ENCODE measurements at places on chromosomes 2 and 18.

- no peak for DNase-seq
Measured at GRCh38 chr2:197993830-197994229, 189.4 kb downstream of the PLCL1 start.

GRCh38 chr18:55402731-55403405, 185.1 kb downstream of the TCF4 start:
- DNase-seq = no peak

- DNase-seq = no peak
Measured at GRCh38 chr2:26735883-26736588, 28.0 kb upstream of the SLC35F6 start.

GRCh38 chr2:201235860-201236811, 24.2 kb upstream of the CASP8 start:
- DNase-seq = peak; percentile 59

DNA sequence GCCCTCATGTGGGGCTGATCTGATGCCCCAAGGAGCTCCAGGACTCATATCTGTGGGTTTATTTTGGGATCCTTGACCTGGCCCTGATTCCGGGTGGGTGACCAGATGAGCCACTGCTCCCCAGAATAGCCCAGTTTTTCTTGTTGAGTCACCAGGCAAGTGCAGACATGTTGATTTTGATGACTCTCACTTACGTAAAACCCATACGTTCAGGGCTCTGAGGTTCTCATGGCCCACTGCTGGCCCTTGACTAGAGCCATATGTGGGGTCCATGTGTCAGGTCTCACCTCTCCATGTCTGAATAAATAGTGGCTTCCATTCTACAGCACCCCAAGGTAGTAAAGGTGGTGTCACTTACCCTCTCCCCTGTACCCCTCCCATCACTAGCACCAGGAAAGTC, 41.9 kb downstream of the CDC42EP3 start:
- DNase-seq = no peak

GRCh38 chr18:12258719-12259705, 4.9 kb downstream of the CIDEA start:
- DNase-seq = no peak

GRCh38 chr2:151042964-151043363, 218.7 kb downstream of the RBM43 start:
- no peak for DNase-seq

DNA sequence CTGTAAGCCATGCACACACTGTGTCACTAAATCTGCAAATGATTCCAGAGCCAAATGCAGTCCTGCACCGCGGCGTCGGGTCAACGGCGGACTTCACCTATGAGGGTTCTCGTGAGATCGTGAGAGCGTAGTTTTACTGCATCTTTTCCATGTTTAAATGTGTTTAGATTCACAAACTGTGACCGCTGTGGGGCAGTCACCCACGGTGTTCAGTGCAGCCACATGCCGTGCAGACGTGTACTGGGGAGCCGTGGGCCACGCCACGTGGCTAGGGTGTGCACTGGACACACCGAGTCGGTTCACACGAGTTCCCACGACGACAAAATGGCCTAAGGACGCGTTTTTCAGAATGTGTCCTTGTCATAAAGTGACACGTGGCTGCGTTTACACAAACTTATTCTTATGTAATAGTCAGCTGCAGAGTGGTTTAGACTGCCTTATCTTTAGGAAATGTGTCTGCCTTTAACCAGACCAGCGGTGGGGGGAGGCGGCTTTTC, 34.1 kb downstream of the NFATC1 start:
- DNase-seq = peak; percentile 40

- peak; percentile 72 for DNase-seq
Measured at GRCh38 chr2:222751238-222751637, 79.8 kb downstream of the MOGAT1 start.

- no peak for DNase-seq
Measured at GRCh38 chr2:43636621-43637020, 439 bp upstream of the PLEKHH2 start.

DNA sequence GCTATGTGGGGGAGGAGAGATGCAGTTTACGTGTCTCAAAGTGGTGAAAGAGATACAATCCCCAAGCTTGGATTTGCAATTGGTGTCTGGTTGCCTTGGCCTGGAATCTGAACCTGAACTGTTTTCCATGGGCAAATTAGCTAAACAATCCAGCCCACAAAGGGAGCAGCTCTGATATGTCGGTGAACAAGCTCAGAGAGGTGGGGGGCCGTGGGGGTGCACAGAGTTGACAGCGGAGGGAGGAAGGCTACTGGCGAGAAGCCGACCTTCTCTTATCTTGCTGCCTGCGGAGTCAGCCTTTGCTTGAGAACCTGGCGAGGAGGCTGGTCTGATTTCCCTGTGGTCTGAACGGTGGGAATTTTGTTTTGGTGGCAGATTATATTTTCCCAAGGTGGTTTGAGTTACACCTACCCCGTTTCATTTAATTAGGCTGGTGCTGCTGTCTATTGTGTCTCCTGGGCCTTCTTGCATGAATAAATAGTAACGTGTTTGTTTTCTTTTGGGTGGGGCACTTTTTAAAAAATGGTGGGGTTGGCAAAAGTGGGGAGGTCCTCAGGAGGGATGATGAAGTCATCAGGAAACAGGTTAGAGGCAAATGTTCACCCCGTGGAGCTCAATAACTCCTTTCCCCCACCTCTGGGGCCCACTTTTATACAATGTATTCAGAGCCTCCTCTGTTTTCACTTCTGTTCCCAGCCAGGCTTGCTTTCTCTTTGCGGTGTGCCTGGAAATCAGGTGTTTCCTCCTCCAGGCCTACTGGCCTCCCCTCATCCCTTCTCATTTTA, 80.9 kb upstream of the IGFBP5 start:
- DNase-seq = no peak

DNA sequence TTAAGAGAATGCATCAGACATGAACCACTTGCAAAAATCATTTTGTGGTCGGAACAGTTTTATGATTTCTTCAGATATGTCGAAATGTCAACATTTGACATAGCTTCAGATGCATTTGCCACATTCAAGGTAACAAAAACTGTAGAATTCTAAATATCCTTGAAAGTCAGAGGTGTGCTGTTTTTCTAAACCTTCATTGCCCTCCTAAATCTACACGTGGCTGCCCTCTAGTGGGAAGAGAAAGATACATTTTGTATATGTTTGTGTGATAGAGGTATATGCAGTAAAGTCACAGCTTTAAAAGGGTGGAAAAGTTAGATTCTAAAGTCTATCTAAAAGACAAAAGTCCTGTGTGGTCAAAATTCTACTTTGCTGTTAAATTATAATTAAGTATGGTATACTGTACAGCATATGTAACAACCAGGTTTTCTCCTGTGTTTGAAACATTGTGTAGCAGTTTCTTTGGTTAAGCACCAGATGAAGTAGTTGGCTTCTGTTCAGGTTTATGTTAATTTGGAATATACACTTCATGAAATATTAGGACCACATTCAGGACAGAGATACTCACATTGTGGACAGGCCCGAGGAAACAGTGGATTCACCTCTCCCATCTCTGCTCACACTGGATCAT, 65.9 kb upstream of the ITM2C start:
- peak; percentile 69 for DNase-seq

GRCh38 chr2:219352448-219353023, 20.0 kb upstream of the RESP18 start:
- peak; percentile 96 for DNase-seq

GRCh38 chr18:58416704-58417683, 211.9 kb downstream of the ALPK2 start:
- DNase-seq = no peak

DNA sequence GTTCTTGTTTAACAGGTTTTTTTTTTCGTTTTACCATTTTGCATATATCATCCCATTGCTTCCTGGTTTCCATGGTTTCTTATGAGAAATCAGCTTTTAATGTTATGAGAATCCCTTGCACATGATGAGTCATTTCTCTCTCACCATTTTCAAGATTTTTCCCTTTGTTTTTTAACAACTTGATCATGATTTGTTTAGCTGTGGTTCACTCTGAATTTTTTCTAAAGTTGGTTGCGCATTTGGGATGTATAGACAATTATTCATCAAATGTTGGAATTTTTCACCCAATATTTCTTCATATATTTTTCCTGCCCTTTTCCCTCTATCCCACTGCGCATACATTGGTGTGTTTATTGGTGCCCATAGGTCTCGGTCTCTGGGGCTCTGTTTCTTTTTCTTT, 42.4 kb upstream of the BIN1 start:
- no peak for DNase-seq

- DNase-seq = no peak
Measured at GRCh38 chr2:72271766-72272641, 124.3 kb upstream of the CYP26B1 start.

- no peak for DNase-seq
Measured at GRCh38 chr18:12843420-12844350, 40.4 kb downstream of the PTPN2 start.

- DNase-seq = no peak
Measured at GRCh38 chr2:128682266-128682665, 363.6 kb upstream of the HS6ST1 start.

DNA sequence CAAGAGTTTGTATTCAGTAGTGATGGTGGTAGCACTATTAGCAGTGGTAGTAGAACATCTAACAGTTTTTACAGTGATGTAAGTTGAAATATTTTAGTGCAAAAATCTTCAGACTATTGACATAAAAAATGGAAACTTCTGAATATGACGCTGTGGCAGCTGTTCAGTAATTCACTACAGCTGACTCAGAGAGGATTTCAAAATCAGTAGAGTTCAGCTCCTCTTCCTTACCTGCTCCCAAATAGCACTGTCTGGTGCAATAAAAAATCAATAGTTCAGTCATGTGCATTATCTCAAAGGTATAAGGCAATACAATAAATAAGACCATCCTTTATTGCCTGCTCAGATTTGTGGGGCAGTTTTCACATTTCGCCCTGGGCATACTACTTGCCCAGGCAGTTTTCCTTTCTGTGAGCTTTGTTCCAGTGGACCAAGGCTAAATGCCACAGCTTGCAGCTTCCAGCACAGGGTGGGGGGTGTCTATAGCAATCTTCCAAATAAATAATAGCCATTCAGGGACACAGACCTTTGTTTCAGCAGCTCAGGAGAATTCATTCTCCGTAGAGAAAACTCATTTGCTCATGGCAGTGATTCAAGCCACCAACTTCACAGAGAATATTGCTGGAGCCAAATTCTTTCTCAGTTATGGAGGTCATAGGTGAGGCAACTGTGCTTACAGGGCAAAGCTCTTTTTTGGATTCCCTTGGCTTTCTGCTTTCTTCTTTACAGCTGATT, 33.9 kb upstream of the GORASP2 start:
- DNase-seq = no peak

- DNase-seq = no peak
Measured at GRCh38 chr2:166138144-166138543, 10.3 kb upstream of the SCN1A start.

DNA sequence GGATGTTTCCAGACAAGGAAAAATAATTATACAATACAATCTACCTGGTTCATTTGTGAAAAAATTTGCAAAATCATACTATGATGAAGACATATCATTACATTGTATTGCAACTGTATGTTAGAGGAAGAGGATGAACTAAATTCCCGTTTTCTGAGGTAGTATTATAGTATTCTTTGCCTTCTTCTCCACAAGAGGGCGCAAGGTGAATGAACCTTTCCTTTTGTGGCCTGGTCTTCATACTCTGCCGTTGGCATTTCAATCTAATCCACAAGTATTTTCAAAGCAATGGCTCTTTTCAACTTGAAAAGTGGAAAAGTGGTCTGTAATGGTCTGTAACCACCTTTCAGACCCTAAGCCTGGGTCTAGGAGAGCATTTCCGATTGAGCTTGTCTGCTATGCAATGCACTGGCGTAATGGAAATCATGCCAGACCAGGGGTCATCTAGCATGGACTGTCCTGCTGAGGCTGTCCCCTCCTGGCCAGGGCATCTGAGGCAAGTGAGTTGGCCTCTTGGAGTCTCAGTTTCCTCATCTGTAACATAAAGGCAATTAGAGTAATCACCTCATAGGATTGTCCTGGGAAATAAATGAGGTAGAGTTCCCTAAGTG, 30.8 kb upstream of the ZNF396 start:
- peak; percentile 76 for DNase-seq

GRCh38 chr18:29779096-29779495, 1263.4 kb downstream of the DSC3 start:
- no peak for DNase-seq

DNA sequence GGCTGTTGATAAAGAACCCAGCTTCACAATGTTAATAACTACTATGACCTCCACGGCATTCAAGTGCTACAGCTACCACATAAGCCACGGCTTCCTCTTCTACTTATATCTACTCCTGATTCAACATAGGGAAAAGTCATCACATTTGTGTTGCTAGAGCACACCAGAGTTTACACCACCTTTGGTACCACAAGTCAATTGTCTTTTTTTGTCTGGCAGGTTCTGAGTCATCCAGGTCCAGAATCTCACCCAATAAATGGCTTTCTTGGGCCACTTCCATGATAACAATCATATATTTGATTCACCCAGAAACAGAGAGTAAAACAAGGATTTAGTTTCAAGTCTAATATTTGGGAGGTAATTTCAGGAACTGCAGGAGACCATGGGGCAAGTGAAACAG, 480.2 kb downstream of the TMX3 start:
- no peak for DNase-seq

DNA sequence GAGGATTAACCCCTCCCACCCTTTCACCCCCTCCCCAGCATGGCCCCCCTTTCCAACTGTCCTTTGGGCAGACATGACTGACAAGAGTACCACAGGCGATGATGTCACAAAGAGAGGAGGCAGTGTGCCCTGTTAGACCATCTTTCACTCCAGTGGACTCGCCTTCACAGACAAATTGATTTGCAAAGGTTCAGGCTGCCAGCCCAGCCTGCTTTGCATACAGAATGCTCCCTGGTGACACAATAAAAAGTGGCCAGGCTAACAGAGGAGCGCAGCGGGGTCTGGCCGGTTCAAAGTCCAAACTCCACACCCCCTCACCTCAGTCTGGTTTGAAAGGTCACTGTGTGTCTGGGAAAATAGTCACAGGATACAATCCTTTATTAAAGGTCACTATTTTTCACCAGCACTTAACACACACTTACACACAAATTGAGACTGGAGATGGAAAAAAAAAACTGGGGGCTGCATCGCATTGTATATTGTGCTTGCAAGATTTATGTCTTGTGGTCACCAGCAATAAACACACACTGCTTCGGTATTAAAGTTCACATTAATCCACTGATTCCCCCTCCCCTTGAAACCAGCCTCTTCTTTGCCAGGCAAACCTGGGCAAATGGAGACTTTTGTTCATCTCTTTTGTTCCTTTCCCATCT, 236.9 kb downstream of the BCL11A start:
- DNase-seq = no peak

DNA sequence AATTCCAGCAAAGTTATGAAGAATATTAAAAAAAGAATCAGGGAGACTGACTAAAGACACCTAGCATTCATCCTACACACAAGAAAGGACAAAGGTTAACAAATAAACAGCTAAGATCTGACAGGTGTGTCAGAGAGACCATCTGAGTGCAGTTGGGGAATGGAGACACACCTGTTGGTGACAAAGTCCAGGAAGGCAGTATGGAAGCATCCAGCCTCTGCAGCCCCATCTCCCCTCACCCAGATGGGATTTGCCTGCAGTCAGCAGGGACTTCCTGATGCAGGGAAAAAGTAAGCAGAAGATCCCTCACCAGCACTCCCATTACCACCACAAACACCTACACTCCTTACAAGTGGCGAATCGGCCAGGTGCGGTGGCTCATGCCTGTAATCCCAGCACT, 37.9 kb downstream of the USP34 start:
- no peak for DNase-seq
